ENCODE measurements at places on chromosomes 16 and 17.

DNA sequence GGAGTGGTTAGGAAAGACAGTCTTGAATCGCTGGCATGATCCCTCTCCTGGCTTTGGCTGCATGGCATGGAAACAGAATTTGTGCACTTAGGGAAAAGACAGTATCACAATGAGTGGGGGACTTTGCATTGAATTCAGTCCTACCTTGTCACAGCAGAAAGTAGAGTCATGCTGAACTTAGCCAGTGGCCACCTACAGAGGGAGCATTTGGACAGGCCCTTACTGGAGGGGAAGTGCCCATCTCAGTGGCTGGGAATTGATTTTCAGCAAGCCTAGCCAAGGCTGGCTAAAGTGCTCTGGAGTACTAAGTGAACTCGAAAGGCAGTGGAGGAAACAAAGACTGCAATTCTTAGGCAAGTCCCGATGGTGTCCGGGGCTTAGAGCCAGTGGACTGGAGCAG is 364.3 kb upstream of the TOM1L1 start:
- no peak for DNase-seq

DNA sequence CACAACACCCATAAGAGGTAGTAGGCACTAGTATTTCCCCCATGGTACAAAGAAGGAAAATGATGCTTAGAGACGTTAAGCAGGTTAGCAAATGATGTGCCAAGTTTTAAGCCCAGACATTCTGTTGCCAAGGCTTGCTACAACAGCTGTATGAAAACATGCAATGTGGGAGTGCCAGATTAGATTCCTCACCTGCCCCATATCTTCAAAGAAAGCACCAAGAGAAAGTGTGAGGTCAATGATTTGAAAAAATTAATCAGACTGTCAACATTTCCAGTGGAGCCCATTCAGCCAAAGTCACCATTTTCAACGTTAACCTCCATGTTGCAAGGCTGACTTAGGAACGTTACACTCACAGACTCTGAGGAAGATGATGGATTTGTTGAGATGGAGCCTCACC is 61.5 kb downstream of the PCTP start:
- no peak for DNase-seq

DNA sequence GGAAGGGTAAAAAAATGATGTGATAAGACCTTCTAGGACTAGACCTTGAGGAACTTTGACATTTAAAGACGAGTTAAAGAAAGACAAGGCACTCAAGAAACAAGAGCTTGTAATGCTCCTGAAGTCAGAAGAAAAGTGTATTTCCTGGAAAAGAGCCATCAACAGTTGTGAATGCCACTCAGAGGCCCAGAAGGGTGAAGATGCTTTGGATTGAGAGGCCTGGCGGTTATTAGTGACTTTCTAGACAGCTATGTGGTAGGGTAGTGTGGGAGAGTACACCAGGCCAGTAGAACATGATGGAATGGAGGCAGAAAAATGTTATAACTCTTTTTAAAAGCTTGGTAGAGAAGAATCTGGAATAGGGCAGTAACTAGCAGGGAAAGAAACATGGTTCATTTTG is 34.1 kb upstream of the ANKFN1 start:
- DNase-seq = no peak

- no peak for DNase-seq
Measured at GRCh38 chr16:14449790-14450480, 180.1 kb downstream of the PARN start.
